ENCODE measurements at places on chromosomes 3 and 15.

- no peak for ATAC-seq
Observed at GRCh38 chr3:17832016-17832415, 89.6 kb upstream of the TBC1D5 start.

DNA sequence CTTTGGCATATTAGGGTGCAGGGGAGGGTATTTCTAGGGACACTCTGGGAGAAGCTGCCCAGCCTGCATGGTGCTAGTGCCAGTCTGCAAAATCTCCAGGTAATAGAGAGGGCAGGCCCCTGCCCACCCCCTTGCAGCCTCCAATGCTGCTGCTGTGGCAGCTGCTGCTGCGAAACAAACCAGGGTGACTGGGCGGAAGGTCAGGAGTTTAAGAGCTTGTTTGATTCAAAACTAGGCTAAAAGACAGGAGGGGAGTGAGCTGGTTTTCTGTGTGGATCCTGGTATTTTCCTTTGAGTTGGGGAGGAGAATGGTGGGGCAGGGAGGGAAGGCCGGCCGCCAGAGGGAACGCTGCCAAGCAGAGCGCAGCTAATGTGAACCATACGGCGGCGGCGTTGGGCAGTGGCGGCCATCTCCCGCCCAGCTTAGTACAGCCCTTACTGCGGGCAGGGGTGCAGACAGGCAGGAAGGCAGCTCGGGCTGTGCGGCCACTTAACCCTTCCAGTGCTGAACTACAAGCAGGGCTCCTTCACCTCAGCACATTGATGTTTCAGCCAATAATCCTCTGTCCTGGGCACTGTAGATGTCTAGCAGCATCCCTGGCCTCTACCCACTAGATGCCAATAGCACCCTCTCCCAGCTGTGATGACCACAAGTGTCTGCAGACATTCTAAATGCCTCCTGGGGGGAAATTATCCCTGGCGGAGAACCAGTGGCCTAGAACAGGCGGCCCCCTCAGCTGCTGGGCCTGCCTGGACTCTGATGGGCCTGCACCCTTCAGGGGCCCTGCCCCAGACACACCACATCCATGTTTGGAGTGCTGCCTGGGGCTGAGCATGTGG lies 125.7 kb downstream of the EEFSEC start:
- no peak for ATAC-seq

DNA sequence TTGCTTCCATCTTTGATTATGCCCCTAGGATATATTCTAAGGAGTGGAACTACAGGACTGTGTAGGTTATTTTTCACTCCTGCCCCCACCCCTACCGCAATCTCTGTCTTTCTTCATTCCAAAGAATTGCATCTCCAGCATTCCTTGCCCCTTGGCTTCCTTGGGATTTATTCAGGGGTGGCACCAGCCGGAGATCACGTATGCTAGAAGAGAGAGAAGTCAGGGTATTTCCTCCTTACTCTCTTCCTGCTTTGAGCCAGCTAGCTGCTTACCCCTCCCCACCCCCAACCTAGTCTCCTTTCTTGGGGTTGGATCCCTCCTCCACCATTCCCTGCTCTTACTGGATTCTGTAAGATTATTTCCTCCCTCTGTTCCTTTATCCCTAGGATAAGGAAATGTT lies 35.0 kb upstream of the DENND4A start:
- no peak for ATAC-seq

DNA sequence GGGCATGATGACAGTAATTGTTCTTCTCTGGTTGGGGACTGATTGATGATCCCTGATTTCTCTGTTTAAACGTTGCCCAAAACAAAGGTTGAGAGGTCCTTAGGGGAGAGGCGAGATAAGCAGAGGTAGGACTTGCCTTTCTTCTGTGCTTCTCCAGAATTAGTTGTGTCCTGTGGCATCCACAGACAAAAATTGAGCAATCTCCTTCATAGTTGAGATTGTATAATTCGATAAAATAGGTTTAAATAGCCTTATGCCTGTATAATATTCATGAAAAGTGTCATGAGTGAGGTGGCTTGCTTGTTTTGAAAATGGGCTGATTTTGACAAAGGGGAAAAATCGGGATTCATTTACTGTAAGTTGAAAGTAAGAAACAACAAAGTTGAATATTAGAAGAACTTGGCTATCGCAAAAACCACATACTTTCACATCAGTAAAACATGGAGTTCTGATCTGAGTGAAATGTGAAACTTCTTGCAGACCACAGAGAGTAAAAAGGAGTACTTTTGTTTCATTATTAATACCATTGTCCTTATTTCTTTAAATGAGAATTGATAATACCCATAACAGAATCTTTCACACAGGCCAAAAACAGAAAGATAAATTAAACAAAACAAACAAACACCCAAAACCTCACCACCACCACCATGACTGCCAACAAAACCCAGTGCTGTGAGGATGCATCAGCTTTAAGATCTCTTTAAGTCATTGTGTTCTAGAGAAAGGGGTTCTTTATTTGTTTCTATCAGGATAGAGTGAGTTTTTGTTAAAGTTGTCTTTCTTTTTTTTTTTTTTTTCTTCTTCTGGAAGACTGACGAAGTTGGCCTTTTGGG lies 155.7 kb downstream of the LPP start:
- ATAC-seq: peak; percentile 88

All from activated CD4-positive, CD25-positive, alpha-beta regulatory T cell treated with anti-CD3 and anti-CD28 coated beads, Interleukin-2, amount 50 U/mL, for 24 hours (primary cell).